ENCODE measurements at places on chromosomes 12 and 14.

GRCh38 chr12:18323159-18323558 lies 61.8 kb downstream of the PIK3C2G start:
- no peak for DNase-seq

- no peak for DNase-seq
Measured at GRCh38 chr14:95713596-95714371, at the start of gene TCL1A. Gene TCL1A, minus strand, starts transcription at chr14:95714125. Its CDS starts 59 bp downstream, at chr14:95714066.

GRCh38 chr14:95761436-95761835 lies 47.5 kb upstream of the TCL1A start:
- DNase-seq = no peak

DNA sequence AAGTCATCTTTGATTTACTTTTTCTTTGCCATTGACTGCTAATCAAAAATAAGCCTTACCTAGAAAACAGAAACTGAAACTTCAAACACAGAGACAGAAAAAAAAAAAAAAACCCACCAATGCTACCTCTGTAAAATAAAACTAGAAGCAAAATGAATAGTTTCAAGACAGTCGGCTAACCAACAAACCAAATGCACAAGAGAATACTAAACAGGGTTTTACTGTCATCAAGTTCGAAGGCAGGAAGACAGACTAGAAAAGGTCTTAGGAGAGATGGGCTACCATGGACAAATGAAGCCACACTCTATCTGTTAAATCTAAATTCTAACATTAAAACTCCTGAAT lies 59.5 kb downstream of the SEL1L start:
- DNase-seq = no peak

GRCh38 chr14:104687601-104688504 lies 1.6 kb upstream of the INF2 start:
- no peak for DNase-seq

DNA sequence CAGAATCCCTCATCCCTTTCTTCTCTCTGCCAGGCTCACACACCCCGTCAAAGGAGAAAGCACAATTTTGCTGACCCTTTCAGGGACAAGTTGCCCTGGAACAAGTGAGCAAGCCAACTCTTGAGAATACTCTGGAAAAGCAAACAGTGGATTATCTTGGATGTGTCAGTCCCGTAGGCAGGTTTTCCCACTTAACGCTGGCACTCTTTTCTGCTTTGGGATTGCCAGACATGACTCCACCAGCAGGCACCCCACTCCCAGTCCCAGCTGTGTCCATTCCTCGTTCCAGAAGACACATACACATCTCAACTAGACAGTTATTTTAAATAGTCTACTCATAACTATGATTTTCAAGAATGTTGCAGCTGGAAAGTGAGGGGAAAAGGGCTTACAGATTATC lies 145.5 kb upstream of the CDKN3 start:
- DNase-seq = no peak

- no peak for DNase-seq
Measured at GRCh38 chr12:61542551-61542950, 717.7 kb upstream of the USP15 start.

Data from NCI-H2171 (cell line).